ENCODE measurements at places on chromosomes 1 and 21.

DNA sequence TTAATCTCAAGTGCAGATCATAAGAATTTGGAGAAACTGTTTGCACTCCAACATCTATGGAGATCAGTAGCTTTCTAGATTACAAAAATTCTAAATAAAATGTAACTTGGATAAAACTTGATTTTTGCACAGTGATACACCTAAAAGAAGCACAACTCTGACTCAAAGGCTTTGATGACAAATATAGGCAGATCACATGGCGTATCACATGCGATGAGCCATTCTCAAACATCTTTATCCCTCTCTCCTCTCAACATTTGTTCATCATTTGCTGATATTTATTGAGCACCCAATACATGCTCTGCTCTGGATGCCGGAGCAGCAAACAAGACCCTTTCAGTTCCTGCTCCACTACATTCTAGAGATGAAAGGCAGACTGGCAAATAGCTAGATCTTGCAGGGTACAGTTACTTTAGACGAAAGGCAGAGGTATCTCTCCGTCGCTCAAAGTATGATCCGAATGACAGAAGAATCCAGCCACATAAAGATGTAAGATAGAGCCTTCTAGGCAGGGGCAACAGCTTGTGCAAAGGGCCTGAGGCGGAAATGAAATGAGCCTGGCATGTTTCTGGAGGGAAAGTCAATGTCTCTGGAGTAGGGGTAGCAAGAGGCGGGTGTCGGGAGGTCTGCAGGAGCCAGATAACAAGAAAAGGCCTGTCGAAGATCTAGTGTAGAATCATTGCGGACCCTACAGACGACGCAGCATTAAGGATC is 145.8 kb upstream of the ERRFI1 start:
- DNase-seq: no peak

GRCh38 chr1:116997636-116998035 is 3.9 kb upstream of the CD101 start:
- no peak for DNase-seq

GRCh38 chr1:117646007-117646811 is 40.4 kb downstream of the TENT5C start:
- no peak for DNase-seq

DNA sequence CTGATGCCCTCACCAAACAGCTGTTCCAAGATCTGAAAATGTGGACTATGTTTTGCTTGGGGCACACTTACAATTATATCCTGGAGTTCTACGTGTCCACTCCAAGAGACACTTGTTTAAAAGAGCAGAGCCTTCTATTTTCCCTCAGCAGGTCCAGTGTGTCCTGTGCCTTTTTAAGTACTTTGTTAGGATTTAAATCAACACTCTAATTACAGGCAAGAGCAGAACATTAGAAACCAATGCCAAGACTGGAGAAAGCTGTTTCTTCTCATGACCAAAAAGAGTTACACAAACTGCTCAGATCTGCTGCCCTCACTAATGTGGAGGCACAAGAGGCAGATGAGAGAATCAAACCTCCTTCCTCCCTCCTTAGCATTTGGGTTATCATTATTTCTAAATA is 452.9 kb downstream of the LMO4 start:
- DNase-seq: no peak

GRCh38 chr1:88204111-88204510 is 480.0 kb upstream of the PKN2 start:
- no peak for DNase-seq

- DNase-seq: no peak
Measured at GRCh38 chr21:46336603-46337002, 12.6 kb downstream of the PCNT start.

DNA sequence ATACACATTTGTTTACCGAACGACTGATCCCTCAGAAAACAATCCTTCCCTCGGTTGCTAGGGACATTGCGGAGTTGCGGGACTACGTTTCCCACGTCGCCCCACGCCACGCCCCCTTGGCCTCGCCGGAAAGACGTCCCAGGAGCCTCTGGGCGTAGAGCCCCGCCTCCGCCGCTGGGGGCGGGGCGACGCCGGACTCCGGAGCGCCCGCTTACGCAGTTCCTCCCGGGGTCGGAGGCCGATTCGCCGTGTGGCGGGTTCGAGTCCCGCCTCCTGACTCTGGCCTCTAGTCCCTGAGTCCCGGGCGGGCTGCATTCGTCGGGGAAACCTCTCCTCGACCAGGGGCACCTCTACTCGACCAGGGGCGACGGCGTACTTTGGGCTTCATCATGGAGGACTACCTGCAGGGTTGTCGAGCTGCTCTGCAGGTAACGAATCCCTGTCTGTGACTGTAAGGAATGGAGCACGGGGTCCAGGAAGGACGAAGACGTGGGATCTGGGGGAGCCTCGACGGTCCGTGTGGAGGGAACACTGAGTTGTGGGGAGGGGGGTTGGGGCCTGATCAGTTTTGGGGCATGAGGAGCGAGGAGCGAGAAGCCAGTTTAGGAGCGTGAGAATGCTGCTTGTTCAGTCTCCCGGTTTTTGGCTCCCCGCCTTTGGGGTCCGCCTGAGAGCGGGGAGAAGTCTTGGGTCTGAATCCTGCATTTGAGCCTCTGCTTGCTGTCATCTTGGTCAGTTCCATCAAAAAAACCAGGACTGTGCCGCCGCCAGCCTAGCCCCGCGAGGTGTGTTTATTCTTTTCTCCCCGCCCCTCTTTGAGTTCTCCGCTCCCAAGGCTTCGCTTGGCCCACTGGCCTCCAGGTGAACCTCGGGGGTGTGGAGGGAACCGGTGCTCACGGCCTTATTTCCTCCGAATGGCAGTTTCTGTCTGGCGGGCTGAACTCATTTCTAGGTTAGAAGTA is at the start of gene PRUNE1:
Gene PRUNE1, plus strand, starts transcription at position 206 of the 962 bp plus-strand sequence. Its CDS starts 184 bp downstream, at position 390.
- peak; percentile 93 for DNase-seq

GRCh38 chr1:172351754-172352161 is 68.7 kb upstream of the C1orf105 start:
- DNase-seq: no peak

- no peak for DNase-seq
Measured at GRCh38 chr1:52158218-52158617, 16.3 kb downstream of the ZFYVE9 start.

DNA sequence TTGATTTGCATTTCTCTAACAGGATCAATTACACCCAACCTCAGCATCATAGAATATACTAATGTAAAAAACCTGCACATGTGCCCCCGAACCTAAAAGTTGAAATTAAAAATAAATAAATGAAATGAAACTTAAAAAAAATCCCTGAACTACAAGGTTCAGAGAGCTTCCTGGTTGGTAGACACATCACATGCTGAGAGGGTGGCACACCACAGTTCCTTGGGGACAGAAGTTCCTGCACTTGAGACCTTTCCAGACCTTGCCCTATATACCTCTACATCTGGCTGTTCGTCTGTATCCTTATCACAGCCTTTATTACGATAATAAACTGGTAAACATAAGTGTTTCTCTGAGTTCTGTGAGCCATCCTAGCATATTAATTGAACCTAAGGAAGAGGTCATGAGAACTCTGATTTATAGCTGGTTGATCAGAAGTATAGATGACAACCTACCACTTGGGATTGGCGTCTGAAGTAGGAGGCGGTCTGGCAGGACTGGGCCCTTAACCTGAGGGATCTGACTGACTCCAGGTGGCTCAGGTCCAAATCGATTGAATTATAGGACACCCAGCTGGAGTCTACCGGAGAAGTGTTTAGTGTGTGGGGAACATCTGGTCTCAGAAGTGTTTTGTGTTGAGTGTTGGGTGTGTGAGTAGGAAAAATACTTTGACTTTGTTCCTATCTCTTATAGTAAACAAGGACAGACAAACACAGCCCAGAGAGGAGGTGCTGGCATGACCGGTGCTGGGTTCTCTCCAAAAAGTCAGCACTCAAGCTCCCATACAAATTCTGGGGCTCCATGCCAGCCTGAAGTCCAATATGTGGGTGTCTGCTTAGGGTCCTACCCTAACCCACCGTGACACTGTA is 19.0 kb downstream of the C1orf115 start:
- DNase-seq: no peak

- DNase-seq: no peak
Measured at GRCh38 chr1:178536329-178536728, 23.4 kb downstream of the TEX35 start.

DNA sequence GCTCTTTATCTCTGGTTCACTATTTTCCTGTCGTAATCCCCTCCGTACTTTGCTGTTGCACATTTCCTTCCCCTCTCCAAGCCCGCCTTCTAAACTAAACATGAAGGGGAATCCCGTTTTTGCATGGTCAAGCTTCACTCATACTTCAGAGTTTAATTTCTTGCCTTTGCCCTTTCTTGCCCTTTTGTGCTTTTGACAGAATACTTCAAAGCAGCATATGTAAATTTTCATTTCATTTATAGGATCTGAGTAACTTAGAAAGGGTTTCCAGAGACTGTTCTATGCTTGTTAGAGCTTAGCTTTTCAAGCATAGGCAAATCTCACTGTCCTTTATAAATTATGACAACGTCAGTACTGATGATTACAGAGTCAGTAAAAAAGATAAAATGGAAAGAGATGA is 27.7 kb downstream of the SPATA45 start:
- peak; percentile 34 for DNase-seq

DNA sequence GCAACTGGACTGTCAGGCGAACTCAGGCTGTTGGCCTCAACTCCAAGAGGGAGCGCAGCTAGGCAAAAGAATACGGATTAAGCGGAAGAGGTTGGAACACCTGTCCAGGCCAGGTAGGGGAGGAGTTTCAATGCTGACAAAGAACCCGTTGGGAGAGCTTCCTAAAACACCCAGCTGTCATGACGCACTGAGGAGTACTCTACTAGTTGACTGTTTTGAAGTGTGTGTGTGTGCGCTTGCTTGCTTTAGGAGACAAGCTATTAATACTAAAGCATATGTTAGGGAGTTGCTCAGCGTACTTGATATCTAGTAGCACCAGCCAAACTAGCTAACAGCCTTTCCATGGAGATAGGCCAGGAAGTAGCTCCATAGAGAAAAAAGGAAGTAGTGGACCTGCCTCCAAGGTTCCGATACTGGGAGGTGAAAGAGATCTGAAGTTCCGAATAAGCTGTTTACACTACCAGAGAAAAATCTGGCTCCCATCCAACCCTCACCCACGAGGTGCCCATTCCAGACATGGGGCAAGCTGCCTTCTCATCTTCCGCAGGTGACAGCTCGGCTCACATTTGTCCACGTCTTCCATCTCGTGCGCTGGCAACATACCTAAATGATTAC is 974 bp upstream of the FNBP1L start:
- no peak for DNase-seq

DNA sequence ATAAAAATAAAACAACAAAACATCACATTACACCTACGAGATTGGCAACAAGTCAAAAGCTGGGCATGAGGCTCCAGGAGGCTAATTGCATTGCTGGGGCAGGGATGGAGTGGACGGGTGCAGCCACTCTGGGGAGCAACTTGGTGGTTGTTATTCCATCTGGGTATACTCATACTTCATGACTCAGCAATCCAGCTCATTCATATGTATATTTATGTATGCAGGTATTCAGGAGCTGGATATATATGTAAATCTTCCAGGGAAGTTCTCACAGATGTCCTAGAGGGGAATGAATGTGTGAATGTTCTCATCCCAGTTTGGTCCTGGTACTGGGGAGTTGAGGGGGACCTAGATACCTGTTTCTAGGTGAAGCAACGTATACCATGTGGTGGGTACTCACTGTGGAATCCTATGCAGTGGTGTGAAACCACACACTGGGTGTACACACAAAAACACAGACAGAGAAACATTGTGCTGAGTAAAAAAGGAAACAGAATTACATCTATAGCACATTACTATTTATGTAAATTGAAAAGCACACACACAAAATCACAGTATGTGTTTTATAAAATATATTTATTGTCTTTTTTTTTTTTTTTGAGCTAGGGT is 79.7 kb upstream of the RAB4A start:
- DNase-seq: no peak

- no peak for DNase-seq
Measured at GRCh38 chr1:83950106-83950661, 48.7 kb downstream of the TTLL7 start.

- no peak for DNase-seq
Measured at GRCh38 chr1:239357867-239358266, 28.5 kb upstream of the CHRM3 start.

DNA sequence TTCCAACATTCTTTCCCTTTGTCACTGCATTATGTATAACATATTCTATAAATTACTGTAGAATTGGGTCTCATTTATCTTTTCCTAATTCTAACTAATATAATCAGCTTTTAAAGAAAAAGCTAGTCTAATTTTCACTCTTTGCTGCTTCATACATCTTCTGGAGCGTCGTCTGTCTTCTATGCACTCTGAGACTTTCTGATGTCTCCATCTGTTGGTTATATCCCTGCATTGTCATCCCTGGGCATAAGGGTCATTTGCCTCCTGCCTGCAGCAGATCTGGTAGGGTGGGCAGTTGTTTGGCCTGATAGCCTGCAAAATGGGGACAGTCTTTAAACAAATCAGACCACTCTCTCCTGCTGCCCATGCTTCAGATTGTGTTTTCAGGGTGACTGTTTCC is 40.8 kb upstream of the DYNLT5 start:
- no peak for DNase-seq

GRCh38 chr1:145964328-145965118 is at the start of the genes ANKRD34A and POLR3GL:
TSS of gene ANKRD34A (minus strand) at chr1:145964575. CDS start at chr1:145961759, 2,816 bp downstream.
TSS of gene POLR3GL (plus strand) at chr1:145964690. CDS start at chr1:145974866, 10,176 bp downstream.
- peak; percentile 94 for DNase-seq

- peak; percentile 78 for DNase-seq
Measured at GRCh38 chr1:33130297-33130696, 49.3 kb downstream of the AZIN2 start.

GRCh38 chr1:165114022-165114888 is 242.3 kb downstream of the LMX1A start:
- peak; percentile 26 for DNase-seq

- no peak for DNase-seq
Measured at GRCh38 chr1:56077206-56077605, 502.2 kb downstream of the PLPP3 start.

DNA sequence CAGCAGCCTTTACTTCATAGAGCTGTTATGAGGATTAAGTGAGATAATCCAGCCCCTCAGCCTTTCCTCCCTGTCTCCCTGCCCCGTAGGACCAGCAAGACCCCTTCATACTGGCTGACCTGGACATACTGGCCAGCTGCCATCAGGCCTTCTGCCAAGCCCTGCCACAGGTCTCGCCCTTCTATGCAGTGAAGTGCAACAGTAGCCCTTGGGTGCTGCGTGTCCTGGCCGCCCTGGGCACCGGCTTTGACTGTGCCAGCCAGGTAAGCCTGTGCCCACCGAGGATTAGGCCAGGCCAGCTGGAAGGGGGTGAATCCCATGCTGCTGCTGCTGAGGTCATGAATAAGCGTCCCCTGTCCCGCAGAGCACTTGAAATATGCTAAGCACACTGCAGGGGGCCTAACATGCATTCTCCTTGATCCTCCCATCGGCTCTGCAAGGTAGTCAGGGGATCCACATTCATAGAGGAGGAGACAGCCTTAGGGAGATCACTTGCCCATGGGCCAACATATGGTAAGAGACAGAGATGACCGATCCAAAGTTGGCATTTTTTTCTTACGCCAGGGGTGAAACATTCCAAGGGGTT is 73.3 kb upstream of the TINAGL1 start:
- DNase-seq: no peak

- DNase-seq: no peak
Measured at GRCh38 chr1:87647430-87648177, 318.9 kb downstream of the LMO4 start.

- peak; percentile 54 for DNase-seq
Measured at GRCh38 chr1:203166192-203166940, 9.3 kb downstream of the MYBPH start.

GRCh38 chr1:81974883-81975555 is 174.3 kb downstream of the ADGRL2 start:
- DNase-seq: no peak

GRCh38 chr1:229298887-229299503 is 28.1 kb downstream of the RAB4A start:
- no peak for DNase-seq
